ENCODE measurements at places on chromosomes 16 and 17.

GRCh38 chr17:36879624-36880131 is 57.6 kb upstream of the LHX1 start:
- DNase-seq = no peak

- DNase-seq = no peak
These were observed 16.7 kb downstream of the TPSG1 start for GRCh38 chr16:1208239-1208830.

DNA sequence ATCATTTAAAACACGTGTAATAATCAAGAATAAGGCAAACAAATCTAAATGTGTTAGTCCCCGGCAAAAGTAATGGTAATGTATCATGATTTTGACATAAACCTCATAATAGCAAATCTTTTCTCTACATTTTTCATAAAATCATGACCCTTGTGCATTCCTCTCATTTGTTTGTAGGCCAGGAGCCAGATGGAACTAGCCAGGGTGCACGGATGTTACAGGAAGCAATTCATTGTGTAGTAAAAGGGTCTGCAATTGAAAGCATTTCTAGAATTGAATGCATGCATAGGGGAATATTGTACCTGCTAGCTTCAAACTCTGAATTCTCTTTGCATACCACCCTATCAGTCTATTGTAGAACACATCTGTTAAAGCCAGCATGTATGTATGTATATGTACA is 66.6 kb downstream of the CNTNAP4 start:
- DNase-seq = no peak

DNA sequence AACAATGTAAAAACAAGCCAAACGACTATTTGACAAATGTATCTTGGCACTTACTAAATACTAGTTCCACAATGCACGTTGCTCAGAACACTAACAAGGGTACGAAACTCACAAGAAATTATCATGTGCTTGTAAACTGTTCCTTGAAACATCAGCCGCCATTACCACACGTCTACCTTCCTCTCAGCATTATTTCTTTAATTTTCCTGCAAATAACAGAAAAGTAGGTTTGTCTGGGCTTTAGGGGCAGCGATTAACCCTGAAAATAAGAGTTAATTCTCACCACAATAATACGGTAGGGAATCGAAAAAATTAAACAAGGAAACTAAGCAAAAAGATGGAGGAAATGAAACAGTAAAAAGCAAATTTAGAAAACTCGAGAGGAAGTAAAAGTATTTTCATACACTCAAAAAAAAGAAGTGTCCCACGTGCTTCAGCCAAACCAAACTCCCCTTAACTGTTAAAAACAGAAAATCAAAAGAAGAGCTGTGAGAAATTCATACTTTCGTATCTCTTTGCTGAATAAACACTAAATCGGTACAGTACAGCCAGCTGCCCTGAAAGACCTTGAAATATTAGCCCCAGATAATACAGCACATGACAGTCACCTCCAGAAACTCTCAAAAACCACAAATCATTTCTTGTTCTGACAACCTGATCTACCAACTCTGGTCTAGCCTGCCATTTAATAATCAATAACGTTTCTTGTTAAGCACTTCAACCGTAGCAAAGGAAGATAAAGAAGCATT is 1.2 kb downstream of the ARHGAP17 start:
- no peak for DNase-seq

DNA sequence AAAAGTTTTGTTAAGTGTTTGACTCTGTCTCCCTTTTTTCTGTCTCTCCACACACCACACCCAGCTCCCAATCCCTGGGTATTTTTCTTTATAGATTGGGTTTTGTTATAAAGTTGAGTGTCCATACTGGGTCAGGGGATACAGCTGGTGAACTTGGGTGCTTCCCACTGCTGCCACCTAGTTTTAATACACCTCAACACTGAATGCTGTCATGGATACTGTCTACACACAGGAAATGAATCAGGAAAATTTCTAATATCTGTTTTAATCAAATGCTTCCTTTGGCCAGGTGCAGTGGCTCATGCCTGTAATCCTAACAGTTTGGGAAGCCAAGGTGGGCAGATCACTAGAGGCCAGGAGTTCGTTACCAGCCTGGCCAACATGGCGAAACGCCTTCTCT is 5.3 kb upstream of the TAOK1 start:
- DNase-seq = no peak

Measured in memory B cell (primary cell).